Kasumi-1 (cell line): ENCODE measurements at places on chromosomes 1 and 21.

GRCh38 chr21:46265736-46266525, 19.5 kb downstream of the MCM3AP start:
- no peak for DNase-seq

DNA sequence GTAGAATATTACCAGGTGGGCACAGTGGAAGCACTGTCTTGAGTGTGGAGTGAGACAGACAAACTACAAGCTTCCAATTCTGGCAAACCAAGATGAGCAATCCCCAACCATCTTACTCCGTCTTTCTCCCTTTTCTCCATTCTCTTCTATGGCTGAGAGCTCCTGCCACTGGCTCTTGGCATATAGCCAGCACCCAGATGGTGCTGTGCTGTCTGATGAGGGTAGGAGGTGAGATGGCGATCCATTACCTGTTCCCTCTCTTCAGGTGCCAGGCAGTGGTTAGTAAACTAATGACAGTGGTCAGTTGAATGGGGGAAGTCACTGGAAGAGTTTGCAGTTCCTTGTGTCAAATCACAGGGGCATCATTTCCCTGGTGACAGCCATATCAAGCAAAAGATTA, 108.4 kb downstream of the FNBP1L start:
- no peak for DNase-seq

DNA sequence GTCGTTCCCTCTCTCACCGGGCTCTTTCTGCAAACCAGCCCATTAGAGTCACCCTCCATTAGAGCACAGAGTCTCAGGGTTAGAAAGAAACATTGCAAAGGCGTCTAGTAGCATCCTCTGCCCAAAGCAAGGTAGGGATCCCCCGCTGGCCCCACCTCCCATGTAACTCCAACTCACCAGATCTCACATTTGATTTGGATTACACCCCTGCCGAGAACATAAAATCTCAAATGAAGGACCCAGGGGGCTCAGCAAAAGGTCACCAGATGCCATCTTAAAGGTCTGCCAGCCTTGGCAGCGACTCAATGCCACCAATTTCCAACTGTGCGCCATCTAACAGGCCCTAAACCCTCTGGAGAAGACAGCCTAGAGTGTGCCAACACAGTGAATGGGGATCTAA, 14.1 kb downstream of the C1orf87 start:
- DNase-seq: no peak

DNA sequence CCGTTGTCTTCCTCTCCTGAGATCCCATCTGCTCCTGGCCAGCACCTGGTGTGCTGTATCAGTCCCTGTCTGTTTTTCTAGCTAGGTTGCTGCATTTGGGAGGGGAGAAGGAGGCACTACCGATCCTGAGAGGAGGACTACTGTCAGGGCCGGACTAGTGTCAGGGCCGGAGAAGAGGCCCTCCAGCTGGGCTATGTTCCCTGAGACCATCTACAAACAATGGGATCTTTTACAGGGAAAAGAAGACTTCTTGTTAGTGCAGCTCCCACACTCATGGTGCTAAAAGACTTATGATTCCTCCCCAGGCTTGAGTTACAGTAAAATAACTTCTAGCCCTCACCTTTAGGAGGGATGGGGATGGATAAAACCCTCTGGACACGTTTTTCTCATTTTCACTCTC, 141.0 kb upstream of the TNR start:
- no peak for DNase-seq

DNA sequence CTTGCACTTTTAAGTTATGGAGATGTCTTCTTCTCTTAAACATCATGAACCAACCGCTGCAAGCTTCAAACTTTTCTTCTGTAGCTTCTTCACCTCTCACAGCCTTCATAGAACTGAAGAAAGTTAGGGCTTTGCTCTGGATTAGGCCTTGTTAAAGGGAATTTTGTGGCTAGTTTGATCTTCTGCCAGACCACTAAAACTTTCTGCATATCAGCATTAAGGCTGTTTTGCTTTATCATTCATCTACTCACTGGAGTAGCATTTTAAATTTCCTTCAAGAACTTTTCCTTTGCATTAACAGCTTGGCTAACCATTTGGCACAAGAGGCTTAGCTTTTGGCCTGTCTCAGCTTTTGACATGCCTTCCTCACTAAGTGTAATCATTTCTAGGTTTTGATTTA, 43.0 kb upstream of the RGL1 start:
- no peak for DNase-seq
